Stimulated activated CD4-positive, alpha-beta T cell treated with anti-CD3 and anti-CD28 coated beads, Interleukin-12 subunit alpha, Interleukin-12 subunit beta, amount 100 ng/mL, for 48 hours (primary cell): ENCODE measurements at places on chromosomes 16 and 17.

DNA sequence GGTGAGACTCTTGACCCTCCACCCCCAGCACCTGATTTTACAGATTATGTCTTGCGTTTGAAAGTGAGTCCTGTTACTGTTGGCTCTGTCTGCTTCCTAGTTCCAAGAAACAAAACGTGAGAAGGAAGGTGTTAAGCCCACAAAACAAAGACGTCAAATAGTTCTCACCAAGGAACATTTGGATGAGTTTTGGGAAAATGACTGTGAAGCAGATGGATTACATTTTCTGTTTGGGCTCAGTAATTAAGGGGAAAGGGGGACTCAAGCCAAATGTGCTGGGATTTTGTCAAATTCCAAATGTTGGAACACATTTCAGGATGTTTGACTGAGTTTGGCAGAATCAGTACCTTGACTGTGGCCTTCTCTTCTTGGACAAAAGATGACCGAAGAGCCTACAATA lies 71.2 kb downstream of the PCTP start:
- DNase-seq: no peak

DNA sequence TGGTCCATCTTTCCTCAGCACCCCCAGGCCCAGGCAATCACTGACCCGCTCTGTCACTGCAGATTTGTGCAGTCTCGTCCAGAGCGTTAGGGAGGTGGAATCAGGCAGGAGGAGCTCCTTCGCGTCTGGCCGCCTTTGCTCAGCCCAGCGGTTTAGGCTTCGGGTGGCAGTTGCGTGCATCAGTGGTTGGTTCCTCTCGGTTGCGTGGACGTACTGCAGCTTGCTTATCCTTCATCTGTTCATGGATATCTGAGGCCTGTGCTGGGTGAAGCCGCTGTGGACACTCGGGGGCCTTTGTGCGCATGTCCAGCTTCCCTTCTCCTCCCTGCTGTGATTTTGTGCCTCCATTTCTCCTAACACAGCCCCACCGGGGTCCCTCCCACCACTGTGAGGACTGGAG lies 4.7 kb upstream of the P2RX1 start:
- no peak for DNase-seq

GRCh38 chr17:79946352-79947231 lies 89.1 kb downstream of the TBC1D16 start:
- no peak for DNase-seq

- DNase-seq: no peak
Observed at GRCh38 chr16:86444261-86444660, 66.1 kb upstream of the FOXF1 start.

GRCh38 chr17:8904201-8904600 lies 36.7 kb upstream of the PIK3R6 start:
- no peak for DNase-seq

- no peak for DNase-seq
Observed at GRCh38 chr16:4404967-4405696, 11.3 kb downstream of the CORO7 start.

DNA sequence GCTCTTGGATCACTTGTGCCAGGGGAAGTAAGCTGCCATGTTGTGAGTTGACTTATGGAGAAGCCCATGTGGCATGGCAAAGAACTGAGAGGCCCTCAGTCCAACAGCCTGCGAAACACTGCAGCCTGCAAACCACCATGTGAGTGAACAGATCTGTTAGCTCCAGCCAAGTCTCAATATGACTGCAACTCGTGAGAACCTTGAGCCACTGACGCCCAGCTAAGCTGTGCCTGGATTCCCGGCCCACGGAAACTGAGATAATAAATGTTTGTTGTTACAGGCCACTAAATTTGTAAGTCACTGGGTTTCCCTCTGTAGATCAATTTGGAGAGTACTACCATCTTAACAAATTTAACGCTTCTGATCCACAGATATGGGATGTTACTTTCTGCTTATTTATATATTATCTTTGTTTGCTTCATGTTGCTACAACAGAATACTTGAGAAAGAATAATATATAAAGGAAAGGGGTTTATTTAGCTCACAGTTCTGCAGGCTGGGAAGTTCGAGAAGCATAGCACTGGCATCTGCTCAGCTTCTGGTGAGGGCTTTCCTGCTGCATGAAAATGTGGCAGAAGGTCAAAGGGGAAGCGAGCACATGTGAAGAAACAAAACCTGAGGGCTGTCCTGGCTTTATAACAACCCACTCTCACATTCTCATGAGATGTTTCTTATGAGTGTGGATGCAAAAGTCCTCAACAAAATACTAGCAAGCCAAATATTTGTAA lies 29.4 kb upstream of the ATP2A3 start:
- DNase-seq: no peak

GRCh38 chr16:68073902-68074760 lies 11.0 kb upstream of the NFATC3 start:
- DNase-seq: no peak

- DNase-seq: no peak
Observed at GRCh38 chr16:49556606-49557446, 183.2 kb downstream of the C16orf78 start.

- no peak for DNase-seq
Observed at GRCh38 chr16:11301645-11302501, 20.7 kb upstream of the PRM1 start.

DNA sequence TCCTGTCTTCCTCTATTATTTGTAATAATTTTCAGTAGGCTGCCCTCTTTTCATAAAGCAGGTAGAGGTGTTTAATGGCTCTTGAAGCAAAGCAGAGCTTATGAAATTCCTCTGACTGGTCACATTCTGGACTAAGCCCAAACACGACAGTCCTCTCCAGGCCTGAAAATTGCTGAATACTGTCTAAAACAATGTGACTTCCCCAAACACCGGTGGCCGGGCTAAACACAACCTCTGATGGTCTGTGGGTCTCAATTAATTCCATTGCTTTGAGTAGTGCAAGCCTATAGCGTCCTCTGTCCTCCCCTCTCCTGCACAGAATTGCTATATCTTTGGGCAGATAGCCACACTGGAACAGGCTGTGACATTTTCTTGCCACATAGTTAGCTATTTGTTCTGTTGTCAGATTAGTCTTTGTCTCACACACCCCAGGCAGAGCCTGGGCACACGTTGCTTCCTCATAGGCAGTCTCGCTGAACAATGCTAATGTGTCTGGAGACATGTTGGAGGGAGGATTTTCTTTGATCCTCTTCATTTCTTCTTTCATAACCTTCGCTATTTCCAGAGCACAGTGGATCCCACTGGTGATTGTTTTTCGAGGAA lies 10.8 kb upstream of the SLFN12L start:
- DNase-seq: no peak

DNA sequence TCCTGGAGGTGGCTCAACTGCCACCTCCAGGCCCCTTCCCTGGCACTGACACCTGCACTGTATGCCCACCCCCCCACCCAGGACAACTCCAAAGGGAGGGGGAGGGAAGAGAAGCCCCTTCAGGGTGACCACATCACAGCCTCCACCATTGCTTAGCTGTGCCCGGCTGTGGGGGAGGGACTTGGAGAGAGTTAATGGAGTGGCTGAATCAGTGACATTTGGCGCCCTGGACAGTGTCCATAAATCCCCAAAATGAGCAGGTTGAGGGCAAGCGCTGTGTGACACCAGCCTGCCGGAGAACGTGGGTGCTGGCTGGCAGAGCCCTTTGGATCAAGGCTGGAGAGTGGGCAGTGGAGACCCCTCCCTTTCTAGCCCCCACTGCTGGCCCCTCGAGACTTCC lies 883 bp downstream of the USH1G start:
- no peak for DNase-seq

- no peak for DNase-seq
Observed at GRCh38 chr16:84764970-84765369, 54.8 kb upstream of the CRISPLD2 start.

DNA sequence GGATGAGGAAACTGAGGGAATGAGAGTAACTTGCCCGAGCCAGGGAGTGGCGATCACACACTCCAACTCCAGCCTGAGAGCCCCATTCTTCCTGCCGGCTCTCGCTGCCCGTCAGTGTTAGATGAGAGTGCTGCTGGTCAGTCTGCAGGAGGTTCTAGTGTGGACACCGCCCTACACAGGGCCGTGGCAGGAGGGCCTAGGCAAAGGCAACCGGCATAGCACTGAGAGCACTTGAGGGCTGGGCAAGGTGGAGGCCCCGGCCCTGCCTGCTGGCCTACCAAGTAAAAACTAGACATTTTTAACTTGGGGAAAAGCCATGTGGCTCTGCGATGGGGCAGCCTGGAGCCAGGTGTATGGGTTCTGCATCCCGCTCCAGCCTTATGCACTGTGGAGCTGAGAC lies 354.8 kb downstream of the SEC14L1 start:
- no peak for DNase-seq

GRCh38 chr17:73901249-73901648 lies 257.0 kb upstream of the SDK2 start:
- no peak for DNase-seq

DNA sequence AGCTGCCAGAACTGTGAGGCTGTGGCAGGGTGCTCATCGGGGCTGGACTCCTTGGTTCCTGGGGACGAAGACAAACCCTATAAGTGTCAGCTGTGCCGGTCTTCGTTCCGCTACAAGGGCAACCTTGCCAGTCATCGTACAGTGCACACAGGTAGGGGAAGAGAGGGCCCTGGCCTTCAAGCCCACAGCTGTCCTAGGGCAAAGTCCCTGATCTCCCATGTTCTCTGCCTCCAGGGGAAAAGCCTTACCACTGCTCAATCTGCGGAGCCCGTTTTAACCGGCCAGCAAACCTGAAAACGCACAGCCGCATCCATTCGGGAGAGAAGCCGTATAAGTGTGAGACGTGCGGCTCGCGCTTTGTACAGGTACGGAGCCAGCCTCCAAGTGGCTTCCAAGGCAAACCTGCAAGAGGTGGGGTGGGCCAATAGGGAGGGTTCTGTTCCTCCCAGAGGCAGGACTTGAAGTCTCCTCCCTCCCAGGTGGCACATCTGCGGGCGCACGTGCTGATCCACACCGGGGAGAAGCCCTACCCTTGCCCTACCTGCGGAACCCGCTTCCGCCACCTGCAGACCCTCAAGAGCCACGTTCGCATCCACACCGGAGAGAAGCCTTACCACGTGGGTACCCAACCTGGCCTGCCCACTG lies 3.7 kb downstream of the BCL6B start:
- DNase-seq: no peak

GRCh38 chr16:55699616-55700015 lies 43.8 kb downstream of the SLC6A2 start:
- no peak for DNase-seq

- no peak for DNase-seq
Observed at GRCh38 chr16:85451641-85452363, 161.3 kb upstream of the GSE1 start.

- DNase-seq: no peak
Observed at GRCh38 chr17:77649717-77650211, 308.7 kb upstream of the TNRC6C start.

DNA sequence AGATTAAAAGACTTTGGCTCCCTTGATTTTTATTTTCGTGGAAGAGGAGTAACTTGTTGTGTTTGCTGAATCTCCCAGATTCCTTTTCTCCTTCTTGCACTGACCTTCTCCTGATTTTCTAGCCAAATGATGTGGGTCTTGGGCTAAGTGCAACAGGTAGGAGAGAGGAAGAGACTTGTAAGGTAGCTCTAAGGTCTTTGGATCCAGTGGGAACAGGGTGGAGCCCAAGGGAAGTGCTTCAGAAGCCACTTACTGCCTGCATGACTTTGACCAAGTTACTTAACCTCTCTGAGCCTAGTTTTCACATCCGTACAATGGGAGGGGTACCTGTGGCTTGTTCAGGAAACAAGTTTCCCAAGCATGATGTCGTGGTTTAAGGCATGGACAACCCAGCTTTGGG lies 111.3 kb upstream of the IRX3 start:
- DNase-seq: no peak

- DNase-seq: no peak
Observed at GRCh38 chr17:66524877-66525276, 222.5 kb downstream of the PRKCA start.

DNA sequence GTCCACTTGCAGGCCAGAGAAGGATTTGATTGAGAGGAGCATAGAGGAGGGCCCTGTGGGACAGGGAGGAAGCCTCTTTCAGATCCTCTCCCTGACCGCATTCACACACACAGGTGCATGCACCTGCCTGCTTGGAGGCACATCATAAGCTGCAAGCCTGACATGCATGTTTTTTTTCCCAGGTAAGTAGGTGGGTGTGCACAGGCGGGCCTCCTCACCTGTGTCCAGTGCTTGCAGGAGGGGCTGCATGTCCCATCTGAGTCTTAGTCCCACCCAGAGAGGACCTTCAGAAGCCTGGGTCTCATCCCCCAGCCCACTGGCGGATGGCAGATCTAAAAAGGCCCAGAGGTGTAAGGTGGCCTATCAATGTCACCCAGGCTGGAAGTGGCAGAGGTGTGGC lies 130.8 kb downstream of the TMEM132E start:
- DNase-seq: no peak

DNA sequence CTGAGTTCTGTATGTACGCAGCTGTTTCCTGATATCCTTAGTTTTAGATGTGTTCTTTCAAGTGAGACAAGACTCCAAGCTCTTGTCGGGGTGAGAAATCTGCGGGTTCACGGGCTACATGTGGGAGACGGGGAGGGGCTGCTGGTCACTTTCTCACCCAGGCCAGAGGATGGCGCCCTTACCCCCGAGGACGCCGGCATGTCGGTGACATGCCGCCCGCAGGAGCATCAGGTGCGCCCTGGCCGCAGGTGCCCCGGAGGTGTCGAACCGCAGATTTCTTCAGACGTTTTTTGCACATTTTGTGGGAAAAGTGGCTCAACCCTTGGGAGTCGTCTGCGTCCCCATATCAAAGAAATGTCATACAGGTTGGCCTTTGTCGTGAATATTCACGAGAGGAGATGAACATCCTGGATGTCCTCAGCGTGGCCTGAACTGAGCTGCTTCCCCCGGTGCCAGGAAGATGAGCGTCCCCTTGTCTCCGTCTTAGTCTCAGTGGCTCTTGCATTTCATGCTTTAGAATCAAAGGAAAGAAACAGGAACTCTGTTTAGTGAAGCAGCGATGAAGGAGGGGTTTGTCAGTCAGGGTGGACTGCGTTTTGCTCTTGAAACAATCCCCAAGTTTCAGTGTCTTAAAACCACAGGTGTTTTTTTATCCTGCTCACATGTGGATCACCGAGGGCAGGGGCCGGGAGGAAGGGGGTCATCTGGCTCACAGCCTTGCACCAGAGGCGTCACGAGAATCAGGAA lies 75.4 kb upstream of the ZNF750 start:
- DNase-seq: no peak

GRCh38 chr16:85511938-85512807 lies 100.9 kb upstream of the GSE1 start:
- no peak for DNase-seq

- no peak for DNase-seq
Observed at GRCh38 chr16:26269673-26270072, 577.9 kb downstream of the HS3ST4 start.

DNA sequence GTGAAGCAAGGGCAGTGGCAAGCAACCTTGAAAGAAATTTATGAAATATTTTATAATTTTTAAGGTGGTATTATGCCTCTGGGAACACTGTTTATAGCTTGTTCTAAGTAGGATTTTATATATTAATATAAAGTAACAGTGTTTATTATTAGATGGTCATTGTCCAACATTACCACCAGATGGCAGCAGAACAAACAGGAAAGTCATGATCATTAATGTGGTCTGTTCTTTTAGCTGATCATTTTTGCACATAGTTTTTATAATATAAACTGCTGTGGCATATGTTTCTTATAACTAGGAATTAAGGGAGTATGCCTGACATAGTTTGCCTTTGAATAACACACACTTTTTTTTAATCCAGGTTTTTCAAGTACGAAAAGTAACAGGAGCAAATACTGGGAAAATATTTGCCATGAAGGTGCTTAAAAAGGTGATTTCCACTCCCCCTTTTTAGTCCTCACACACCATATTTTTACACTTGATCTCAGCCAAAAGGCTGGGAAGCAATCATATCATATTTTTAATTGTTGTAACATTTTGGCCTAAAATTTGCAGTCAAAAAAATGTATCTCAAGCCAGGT lies 21.4 kb downstream of the RPS6KB1 start:
- DNase-seq: no peak
